ENCODE measurements at places on chromosomes 4 and X. TPM values are rescaled to one million over a fixed set of nuclear protein-coding genes. Genes with fewer than 3 reads are reported as not detected.
A peak's percentile ranks its signal among the peaks of the same experiment; 100 is the strongest.

KIAA0232 gene
- total RNA-seq: 19.4 TPM

APLN gene
- total RNA-seq: 0.49 TPM

AFM gene
- total RNA-seq: not detected

AWAT2 gene
- not detected for total RNA-seq

FUNDC1 gene
- 11.6 TPM for total RNA-seq

ZNF157 gene
- total RNA-seq: 0.35 TPM

TMPRSS11A gene
- total RNA-seq: 107 TPM

TMEM184C gene
- total RNA-seq: 20.8 TPM

CENPI gene
- 1.9 TPM for total RNA-seq

ARHGAP6 gene
- 9.5 TPM for total RNA-seq

DNA sequence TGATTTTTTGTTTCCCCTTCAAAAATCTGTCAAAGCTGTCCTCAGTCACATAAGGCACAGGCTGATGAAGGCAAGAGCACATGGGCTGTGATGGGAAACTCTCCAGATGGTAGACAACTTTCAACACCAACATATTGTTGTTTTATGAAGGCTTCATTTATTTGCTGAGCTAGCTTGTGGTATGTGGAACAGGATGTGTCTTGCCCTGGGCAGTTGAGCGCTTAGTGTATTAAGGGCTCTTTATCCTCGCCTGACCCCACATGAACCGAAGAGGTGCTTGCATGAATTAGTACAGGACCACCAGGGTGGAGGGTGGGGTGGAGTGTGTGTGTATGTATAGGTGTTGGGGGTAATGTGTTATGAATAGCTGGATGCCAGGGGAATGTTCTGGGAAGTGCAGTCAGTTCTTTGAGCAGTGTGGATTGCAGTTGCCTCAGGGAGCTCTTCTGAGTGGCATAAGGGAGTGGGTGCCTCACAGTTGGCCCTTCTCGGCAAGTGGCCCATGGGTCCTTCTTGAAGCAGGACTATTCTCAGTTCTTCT is 103.1 kb downstream of the PHEX start:
- H3K4me3 ChIP-seq: no peak overlapping the region
- no peaks in the 10 kb centered on the region for H3K36me3 ChIP-seq
- no peaks in the 10 kb centered on the region for H3K27me3 ChIP-seq
- no peaks in the 10 kb centered on the region for H3K4me1 ChIP-seq

GRCh38 chr4:14334166-14334565 is 668.1 kb upstream of the CPEB2 start:
- DNase-seq: no peak
- no peak overlapping the region for H3K27ac ChIP-seq
- H3K27me3 ChIP-seq: no peaks in the 10 kb centered on the region

- no peak for DNase-seq
- H3K4me3 ChIP-seq: no peak overlapping the region
- H3K27me3 ChIP-seq: no peaks in the 10 kb centered on the region
- no peaks in the 10 kb centered on the region for H3K36me3 ChIP-seq
- H3K27ac ChIP-seq: no peak overlapping the region
- peaks cover 4% of the 10 kb centered on the region for H3K4me1 ChIP-seq
Measured at GRCh38 chrX:17563515-17563914, 173.8 kb upstream of the SCML1 start.

- no peak overlapping the region for H3K4me3 ChIP-seq
- no peaks in the 10 kb centered on the region for H3K4me1 ChIP-seq
Measured at GRCh38 chrX:139803224-139803623, 95.3 kb upstream of the MCF2 start.

GRCh38 chrX:140509468-140510305 is 4.8 kb upstream of the SOX3 start:
- H3K4me1 ChIP-seq: no peaks in the 10 kb centered on the region
- no peaks in the 10 kb centered on the region for H3K36me3 ChIP-seq
- no peak overlapping the region for H3K4me3 ChIP-seq
- H3K27ac ChIP-seq: no peak overlapping the region

DNA sequence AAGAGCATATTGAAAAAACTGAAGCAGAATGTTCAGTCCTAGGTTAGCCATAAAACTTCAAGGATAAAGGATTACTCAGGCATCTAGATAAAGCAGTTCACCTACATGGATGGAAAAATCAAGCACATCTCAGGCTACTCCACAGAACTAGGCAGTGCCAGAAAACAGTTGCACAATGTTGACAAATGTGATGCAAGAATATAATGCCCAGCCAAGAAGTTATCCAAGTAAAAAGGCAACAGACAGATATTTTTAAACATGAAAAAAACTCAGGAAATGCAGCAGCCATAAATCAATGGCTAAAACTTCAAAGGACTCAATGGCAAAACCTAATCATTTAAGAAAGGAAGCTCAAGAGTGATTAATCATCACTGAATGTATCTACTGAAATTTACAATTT is 456.0 kb upstream of the FAM241A start:
- H3K27ac ChIP-seq: no peak overlapping the region
- peaks cover 9% of the 10 kb centered on the region for H3K4me1 ChIP-seq
- H3K36me3 ChIP-seq: no peaks in the 10 kb centered on the region

DNA sequence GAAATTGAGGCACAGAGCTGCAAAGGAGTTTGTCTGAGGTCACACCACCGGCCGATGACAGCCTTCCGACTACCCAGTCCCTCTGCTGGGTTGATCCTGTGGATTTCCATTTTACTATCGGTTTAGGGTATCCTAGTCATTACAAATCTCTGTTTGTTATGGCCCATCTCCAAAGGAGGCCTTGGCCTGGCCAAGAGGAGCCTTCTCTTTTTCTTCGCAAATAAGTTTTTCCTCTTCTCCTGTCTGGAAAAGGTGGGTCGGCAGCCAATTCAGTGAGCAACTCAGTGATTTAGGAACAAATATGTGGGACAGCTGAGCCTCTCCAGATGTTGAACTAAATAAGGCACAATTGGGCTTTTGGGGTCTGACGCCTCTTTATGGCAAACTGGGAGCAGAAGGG is 169.2 kb upstream of the RBPJ start:
- no peaks in the 10 kb centered on the region for H3K36me3 ChIP-seq
- no peak overlapping the region for H3K4me3 ChIP-seq

DNA sequence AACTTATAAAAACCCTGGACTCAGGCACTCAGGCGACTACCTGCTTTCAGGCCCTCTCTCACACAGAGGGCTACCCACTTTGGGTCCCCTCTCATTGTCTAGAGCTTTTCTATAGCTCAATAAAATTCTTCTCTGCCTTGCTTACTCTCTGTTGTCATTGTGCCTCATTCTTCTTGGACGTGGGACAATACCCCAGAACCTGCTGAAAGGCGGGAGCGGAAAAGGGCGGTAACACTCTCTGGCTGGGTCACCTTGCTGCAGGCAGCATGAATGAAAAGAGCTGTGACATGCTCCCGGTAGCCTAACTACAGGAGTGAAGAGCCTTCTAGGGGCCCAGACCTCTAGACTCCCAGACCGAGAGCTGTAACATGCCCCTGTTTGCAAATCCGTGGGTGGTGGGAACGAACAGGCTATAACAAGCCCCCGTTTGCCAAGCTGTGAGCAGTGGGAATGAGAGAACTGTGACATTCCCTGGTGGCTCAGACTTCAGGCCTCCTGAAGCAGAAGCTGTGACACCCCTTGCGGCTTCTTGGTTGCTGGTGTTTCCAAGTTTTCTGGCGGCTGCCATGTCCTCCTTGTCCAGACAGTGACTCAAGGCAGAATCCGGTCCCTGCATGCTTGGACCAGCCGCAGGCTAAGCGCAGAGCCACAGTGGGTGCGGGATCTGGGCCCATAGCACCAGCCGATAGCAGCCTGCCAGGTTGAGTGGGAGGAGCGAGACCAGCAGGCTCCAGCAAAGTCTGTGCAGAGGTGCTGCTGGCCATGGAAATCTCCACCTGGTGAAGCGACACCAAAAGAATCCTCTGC is 684.6 kb downstream of the ARAP2 start:
- H3K27me3 ChIP-seq: no peaks in the 10 kb centered on the region
- H3K4me1 ChIP-seq: no peaks in the 10 kb centered on the region
- DNase-seq: no peak
- H3K36me3 ChIP-seq: no peaks in the 10 kb centered on the region

GRCh38 chr4:5954056-5954760 is 61.3 kb upstream of the CRMP1 start:
- H3K4me1 ChIP-seq: peaks cover 11% of the 10 kb centered on the region
- no peak for DNase-seq
- H3K4me3 ChIP-seq: no peak overlapping the region
- no peak overlapping the region for H3K27ac ChIP-seq

GRCh38 chr4:98803251-98803650 is 125.7 kb downstream of the EIF4E start:
- H3K4me1 ChIP-seq: peaks cover 11% of the 10 kb centered on the region
- no peak overlapping the region for H3K4me3 ChIP-seq
- H3K27me3 ChIP-seq: no peaks in the 10 kb centered on the region

- H3K36me3 ChIP-seq: no peaks in the 10 kb centered on the region
- DNase-seq: no peak
- no peaks in the 10 kb centered on the region for H3K27me3 ChIP-seq
- no peak overlapping the region for H3K4me3 ChIP-seq
- H3K4me1 ChIP-seq: peaks cover 15% of the 10 kb centered on the region
- H3K27ac ChIP-seq: no peak overlapping the region
Measured at GRCh38 chr4:102141842-102142241, 203.4 kb downstream of the SLC39A8 start.

- no peaks in the 10 kb centered on the region for H3K27me3 ChIP-seq
- no peaks in the 10 kb centered on the region for H3K36me3 ChIP-seq
- DNase-seq: no peak
- no peak overlapping the region for H3K27ac ChIP-seq
- H3K4me1 ChIP-seq: no peaks in the 10 kb centered on the region
- no peak overlapping the region for H3K4me3 ChIP-seq
Measured at GRCh38 chrX:71627588-71628404, 9.5 kb upstream of the CXCR3 start.

GRCh38 chr4:77920371-77920770 is 57.7 kb downstream of the MRPL1 start:
- H3K27ac ChIP-seq: no peak overlapping the region
- no peaks in the 10 kb centered on the region for H3K4me1 ChIP-seq

DNA sequence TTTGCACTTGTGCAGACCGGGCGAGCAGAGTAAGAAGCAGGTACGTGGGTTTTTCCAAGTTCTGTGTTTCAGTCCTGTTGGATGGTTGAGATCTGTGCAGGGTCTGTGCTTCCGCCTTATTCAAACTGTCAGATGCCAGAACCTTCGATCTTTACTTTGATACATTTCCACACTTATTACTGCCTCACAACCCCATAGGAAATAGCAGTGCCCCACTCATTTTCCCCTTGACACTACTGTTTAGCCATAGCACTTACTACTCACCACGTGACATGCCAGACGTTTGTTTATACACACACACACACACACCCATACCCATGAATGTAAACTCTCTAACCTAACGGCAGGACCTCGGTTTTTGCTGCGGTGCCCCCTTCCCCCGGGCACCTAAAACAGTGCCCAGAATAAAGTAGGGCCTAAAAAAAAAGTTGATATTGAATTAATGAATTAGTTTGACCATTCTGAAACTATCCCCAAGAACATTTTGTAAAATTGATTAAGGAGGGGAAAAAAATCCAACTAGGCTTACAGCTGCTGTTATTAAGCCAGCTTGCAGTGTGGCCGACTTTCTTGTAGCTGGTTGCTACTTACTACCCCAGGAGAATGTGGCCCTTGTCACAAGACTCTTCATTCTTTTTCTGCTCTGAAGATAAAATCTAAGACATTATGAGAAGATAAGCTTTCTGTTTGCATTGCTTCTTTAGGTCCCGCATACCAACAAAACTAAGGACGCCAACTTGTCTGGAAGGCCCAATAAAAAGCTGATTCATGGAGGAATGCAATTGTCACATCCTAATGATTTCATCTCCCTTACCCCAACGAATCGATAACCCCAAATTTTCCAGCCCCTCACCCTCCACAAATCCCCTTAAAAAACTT is 704 bp upstream of the SEPSECS start:
- H3K27me3 ChIP-seq: no peaks in the 10 kb centered on the region
- DNase-seq: no peak
- peak overlapping the region; percentile 73 for H3K4me3 ChIP-seq
- peaks cover 15% of the 10 kb centered on the region for H3K36me3 ChIP-seq
- peak overlapping the region; percentile 94 for H3K27ac ChIP-seq

- H3K4me1 ChIP-seq: peaks cover 11% of the 10 kb centered on the region
- peak overlapping the region; percentile 73 for H3K27ac ChIP-seq
Measured at GRCh38 chr4:151674804-151675391, 85.9 kb downstream of the GATB start.

DNA sequence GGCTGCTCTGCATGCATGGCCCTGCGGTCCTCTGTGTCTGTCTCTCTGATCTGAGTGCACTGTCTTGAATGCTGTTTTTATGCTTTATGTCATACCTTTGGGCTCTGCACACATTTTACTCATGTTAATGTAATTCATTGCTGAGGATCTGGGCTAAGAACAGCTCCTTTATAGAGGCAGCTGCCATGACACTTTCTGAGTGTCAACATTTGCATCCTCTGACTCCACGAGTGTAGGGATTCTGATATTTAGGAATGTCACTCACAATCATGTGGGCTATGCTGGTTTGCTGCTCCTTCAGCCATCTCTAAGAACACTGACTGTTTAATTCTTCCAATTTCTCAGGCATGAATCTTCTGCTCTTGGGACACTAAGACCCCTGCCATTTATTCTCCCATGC is 192.2 kb upstream of the CPEB2 start:
- H3K36me3 ChIP-seq: no peaks in the 10 kb centered on the region
- DNase-seq: no peak
- H3K4me1 ChIP-seq: no peaks in the 10 kb centered on the region
- H3K4me3 ChIP-seq: no peak overlapping the region

DNA sequence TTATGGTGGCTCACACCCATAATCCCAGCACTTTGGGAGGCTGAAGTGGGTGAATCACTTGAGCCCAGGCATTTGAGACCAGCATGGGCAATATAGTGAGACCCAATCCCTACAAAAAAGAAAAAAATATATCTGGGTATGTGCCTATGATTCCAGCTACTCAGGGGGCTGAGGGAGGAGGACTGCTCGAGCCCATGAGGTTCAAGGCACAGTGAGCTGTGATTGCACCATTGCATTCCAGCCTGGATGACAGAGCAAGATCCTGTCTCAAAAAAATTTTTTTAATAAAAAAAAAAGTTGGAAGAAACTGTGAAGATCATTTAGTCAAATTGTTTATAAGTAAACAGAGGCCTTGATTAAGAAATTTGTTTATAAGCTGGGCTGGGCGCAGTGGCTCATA is 39.7 kb downstream of the KLHL8 start:
- H3K36me3 ChIP-seq: no peaks in the 10 kb centered on the region
- H3K4me1 ChIP-seq: no peaks in the 10 kb centered on the region
- no peak overlapping the region for H3K4me3 ChIP-seq
- no peak for DNase-seq
- H3K27ac ChIP-seq: no peak overlapping the region

GRCh38 chrX:54820737-54821136 is 13.2 kb downstream of the MAGED2 start:
- no peak overlapping the region for H3K4me3 ChIP-seq
- H3K4me1 ChIP-seq: no peaks in the 10 kb centered on the region
- H3K36me3 ChIP-seq: peaks cover 6% of the 10 kb centered on the region
- H3K27me3 ChIP-seq: no peaks in the 10 kb centered on the region
- no peak for DNase-seq
- H3K27ac ChIP-seq: no peak overlapping the region

GRCh38 chr4:40632080-40632479 is 2.4 kb upstream of the RBM47 start:
- peak overlapping the region; percentile 98 for H3K27ac ChIP-seq
- no peaks in the 10 kb centered on the region for H3K36me3 ChIP-seq
- no peak overlapping the region for H3K4me3 ChIP-seq
- H3K4me1 ChIP-seq: peaks cover 8% of the 10 kb centered on the region
- DNase-seq: no peak

- DNase-seq: no peak
- no peaks in the 10 kb centered on the region for H3K4me1 ChIP-seq
- no peak overlapping the region for H3K27ac ChIP-seq
- no peaks in the 10 kb centered on the region for H3K36me3 ChIP-seq
- H3K27me3 ChIP-seq: no peaks in the 10 kb centered on the region
- H3K4me3 ChIP-seq: no peak overlapping the region
Measured at GRCh38 chr4:61079427-61079826, 120.7 kb upstream of the ADGRL3 start.

All from esophagus squamous epithelium (tissue), 5 donors.